ENCODE measurements at places on chromosomes 1 and 21. TPM values are rescaled to one million over a fixed set of nuclear protein-coding genes. Genes with fewer than 3 reads are reported as not detected.

DNA sequence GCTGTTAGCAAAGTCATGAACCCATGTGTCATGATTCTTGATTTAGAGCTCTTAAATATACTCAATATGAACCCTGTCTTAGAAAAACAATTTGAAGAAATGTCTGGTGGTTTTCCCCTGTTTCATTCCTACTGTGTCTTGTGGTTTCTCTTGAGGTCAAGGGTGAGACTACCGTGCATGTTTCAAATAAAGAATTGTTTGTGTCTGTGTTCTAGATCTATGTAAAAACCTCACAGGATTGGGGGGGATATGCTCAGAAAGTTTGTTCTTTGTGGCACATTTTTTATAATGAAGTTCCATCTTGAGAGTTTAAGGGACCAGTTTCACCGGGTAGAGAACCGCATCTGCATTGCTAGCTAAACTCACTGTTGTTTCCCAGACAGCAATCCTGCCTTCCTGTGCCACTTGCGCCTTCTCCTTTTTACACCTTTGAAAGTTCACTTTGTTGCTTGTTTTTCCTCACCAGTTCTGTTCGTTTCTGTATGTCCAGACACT, 30.9 kb upstream of the CACYBP start:
- DNase-seq: no peak
- H3K27ac ChIP-seq: no peak overlapping the region
- no peaks in the 10 kb centered on the region for H3K36me3 ChIP-seq
- peaks cover 26% of the 10 kb centered on the region for H3K4me1 ChIP-seq
- H3K4me3 ChIP-seq: no peak overlapping the region

- peak overlapping the region; percentile 18 for H3K27ac ChIP-seq
- H3K4me1 ChIP-seq: peaks cover 24% of the 10 kb centered on the region
- H3K4me3 ChIP-seq: no peak overlapping the region
- no peak for DNase-seq
- peaks cover 4% of the 10 kb centered on the region for H3K36me3 ChIP-seq
These were observed 12.9 kb downstream of the MYOG start for GRCh38 chr1:203072911-203073310.

DNA sequence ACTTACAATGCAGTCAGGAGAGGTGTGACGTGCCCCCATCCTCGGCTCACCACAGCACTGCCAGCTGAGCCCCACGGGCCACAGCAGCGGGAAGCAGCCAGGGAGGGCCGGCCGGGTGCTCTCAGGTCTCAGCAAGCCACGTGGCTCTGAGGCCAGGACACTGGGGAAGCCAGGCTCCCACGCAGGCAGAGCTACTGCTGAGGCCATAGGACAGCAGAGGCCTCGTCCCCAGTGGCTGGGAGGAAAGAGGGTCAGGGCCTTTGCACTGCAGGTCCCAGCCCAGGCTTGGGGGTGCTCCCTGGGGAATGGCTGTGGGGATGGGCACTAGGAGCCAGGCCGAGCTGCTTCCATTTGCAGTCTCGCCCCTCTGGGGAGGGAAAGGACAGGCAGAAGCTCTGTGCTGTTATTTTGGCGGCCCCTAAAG, 5.8 kb downstream of the LRRC47 start:
- H3K27ac ChIP-seq: no peak overlapping the region
- no peaks in the 10 kb centered on the region for H3K27me3 ChIP-seq
- H3K36me3 ChIP-seq: peaks cover 18% of the 10 kb centered on the region
- no peak overlapping the region for H3K4me3 ChIP-seq
- DNase-seq: no peak

DNA sequence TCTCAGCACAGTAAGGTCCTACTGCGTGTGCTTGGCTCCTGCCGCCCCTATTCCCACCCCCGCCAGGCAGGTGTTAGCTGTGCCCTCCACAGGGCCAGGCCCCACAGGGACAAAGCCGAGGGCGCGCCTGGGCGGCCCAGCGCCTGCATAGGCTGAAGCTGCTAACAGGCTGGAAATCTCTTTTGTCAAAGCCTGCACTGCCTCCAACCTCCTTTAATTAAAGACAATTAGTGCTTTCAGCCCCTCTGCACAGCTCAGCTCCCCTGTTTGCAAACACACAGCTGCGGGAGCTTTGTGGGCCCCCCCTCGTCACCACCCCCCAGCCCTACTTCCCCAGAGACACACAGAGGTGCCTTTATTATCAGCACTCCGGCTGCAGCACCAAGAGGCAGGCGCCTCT, 95.9 kb downstream of the EPHB2 start:
- no peak overlapping the region for H3K4me3 ChIP-seq
- DNase-seq: no peak
- H3K27me3 ChIP-seq: no peaks in the 10 kb centered on the region
- no peak overlapping the region for H3K27ac ChIP-seq
- no peaks in the 10 kb centered on the region for H3K36me3 ChIP-seq

DNA sequence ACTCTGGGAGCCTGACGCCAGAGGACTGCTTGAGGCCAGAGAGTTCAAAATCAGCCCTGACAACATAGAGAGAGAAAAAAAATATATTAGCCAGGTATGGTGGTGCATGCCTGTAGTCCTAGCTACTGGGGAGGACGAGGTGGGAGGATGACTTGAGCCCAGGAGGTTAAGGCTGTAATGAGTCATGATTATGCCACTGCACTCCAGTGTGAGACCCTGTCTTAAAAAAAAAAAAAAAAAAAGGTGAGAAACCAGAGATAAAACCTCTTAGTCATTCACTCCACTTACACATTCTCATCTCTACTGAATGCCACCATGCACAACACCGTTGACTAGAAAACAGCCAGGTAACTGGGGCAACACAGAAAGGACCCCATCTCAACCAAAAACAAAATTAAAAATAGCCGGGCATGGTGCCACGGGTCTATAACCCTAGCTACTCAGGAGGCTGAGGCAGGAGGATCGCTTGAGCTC, 178.1 kb downstream of the SLC45A1 start:
- H3K27me3 ChIP-seq: no peaks in the 10 kb centered on the region
- no peak for DNase-seq
- H3K36me3 ChIP-seq: no peaks in the 10 kb centered on the region
- peaks cover 51% of the 10 kb centered on the region for H3K4me1 ChIP-seq

- no peaks in the 10 kb centered on the region for H3K4me1 ChIP-seq
- DNase-seq: no peak
- no peak overlapping the region for H3K27ac ChIP-seq
- no peaks in the 10 kb centered on the region for H3K36me3 ChIP-seq
These were observed 223.0 kb downstream of the PTBP2 start for GRCh38 chr1:96944432-96945092.

- H3K36me3 ChIP-seq: peaks cover 5% of the 10 kb centered on the region
- H3K4me3 ChIP-seq: no peak overlapping the region
- no peaks in the 10 kb centered on the region for H3K4me1 ChIP-seq
- no peak overlapping the region for H3K27ac ChIP-seq
- H3K27me3 ChIP-seq: no peaks in the 10 kb centered on the region
These were observed 40.3 kb downstream of the MYSM1 start for GRCh38 chr1:58659516-58659915.

DNA sequence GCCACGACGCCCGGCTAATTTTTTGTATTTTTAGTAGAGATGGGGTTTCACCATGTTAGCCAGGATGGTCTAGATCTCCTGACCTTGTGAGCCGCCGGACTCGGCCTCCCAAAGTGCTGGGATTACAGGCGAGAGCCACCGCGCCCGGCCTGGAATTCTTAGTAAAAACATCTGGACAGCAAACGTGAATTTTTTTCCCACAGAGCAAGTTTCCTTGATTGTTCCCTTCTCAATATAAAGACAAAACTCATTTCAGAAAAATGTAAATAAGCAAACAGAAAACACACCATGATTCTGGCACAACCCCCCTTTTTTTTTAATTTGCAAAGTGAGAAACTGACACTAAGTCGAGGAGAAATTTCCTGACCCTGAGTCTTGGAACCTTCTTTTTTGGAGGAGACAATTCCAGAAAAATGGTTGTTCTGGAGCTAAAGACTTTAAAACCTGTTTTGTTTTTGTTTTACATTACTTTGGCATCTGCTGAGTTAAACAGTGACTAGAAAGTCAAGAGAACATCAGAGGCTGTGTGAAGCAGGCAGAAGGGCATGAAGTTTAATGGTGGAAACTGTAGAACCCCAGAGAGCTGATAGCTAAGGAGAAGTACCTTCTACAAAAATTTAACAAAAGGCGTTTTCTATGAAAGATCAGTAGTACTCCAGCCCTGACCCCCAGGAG, 10.3 kb upstream of the HMGCS2 start:
- H3K36me3 ChIP-seq: no peaks in the 10 kb centered on the region
- H3K4me3 ChIP-seq: no peak overlapping the region
- H3K27ac ChIP-seq: no peak overlapping the region
- DNase-seq: no peak

DNA sequence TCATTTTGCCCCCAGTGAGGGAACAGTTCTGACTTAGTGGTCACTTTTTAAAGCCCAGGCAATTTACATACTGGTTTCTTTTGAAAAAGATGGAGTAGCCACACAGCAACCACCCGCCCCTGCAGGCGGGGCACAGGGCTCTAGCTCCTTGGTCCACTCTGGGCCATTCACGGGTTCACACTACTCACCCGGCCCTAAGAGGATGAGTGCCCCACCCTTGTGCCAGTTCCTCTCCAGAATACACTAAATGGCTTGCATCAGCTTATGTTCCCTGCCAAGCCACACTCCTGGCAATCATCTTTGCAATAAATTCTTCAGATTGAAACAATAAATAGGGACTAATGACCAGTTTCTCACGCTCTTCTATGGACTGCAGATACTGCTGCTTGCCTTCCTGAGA, 15.7 kb upstream of the ATP13A2 start:
- H3K4me3 ChIP-seq: no peak overlapping the region
- DNase-seq: no peak
- no peaks in the 10 kb centered on the region for H3K27me3 ChIP-seq
- H3K36me3 ChIP-seq: peaks cover 9% of the 10 kb centered on the region
- no peak overlapping the region for H3K27ac ChIP-seq

DNA sequence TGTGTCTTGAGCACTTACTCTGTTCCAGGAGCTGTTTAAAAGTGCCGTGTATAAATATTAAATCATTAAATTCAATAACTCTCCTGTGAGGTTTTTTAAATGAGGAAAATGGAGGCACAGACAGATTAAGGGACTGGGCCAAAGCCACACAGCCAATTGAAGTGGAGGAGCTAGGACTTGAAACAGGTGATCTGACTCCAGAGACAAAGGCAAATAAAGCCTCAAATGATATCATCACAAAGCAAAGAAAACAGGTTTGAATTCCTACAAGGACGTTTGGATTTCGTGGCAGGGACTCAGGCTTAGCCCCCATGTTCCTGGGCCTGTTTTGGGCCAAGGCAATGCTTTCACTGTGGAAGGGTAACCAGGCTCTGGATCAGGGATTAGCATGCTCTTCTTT, 45.2 kb upstream of the DMBX1 start:
- peaks cover 16% of the 10 kb centered on the region for H3K27me3 ChIP-seq
- no peak overlapping the region for H3K4me3 ChIP-seq
- no peaks in the 10 kb centered on the region for H3K36me3 ChIP-seq
- H3K27ac ChIP-seq: no peak overlapping the region
- H3K4me1 ChIP-seq: no peaks in the 10 kb centered on the region
- DNase-seq: no peak

DNA sequence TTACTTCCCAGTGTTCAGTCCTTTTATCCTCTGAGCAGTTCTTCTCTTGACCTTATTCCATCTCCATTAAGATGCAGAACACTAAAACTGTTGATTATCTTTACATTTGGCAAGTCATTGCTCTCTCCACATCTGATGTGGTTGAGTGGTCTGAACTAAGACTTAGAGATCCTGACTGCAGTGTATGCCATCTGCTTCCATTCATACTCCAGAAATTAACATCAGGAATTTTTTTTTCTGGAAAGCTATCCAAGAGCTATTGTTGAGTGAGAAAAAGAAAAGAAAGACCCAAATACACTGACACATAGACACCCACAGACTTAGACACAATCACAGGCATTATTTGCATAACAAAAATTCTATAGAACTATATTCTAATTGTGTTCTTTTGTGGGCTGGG, 3.7 kb upstream of the TRIM62 start:
- no peaks in the 10 kb centered on the region for H3K27me3 ChIP-seq
- H3K27ac ChIP-seq: no peak overlapping the region
- peaks cover 8% of the 10 kb centered on the region for H3K4me1 ChIP-seq
- no peaks in the 10 kb centered on the region for H3K36me3 ChIP-seq

- H3K4me3 ChIP-seq: no peak overlapping the region
- H3K27ac ChIP-seq: no peak overlapping the region
- DNase-seq: no peak
These were observed 57.0 kb downstream of the SPATA46 start for GRCh38 chr1:162319493-162320175.

- no peaks in the 10 kb centered on the region for H3K36me3 ChIP-seq
- no peak overlapping the region for H3K4me3 ChIP-seq
- H3K27me3 ChIP-seq: no peaks in the 10 kb centered on the region
- no peaks in the 10 kb centered on the region for H3K4me1 ChIP-seq
- DNase-seq: no peak
These were observed 372.5 kb upstream of the ST6GALNAC5 start for GRCh38 chr1:76494807-76495206.

GRCh38 chr1:53077599-53077965, 15.6 kb downstream of the PODN start:
- H3K4me3 ChIP-seq: no peak overlapping the region
- H3K36me3 ChIP-seq: no peaks in the 10 kb centered on the region
- no peaks in the 10 kb centered on the region for H3K4me1 ChIP-seq
- no peak overlapping the region for H3K27ac ChIP-seq
- DNase-seq: no peak

GRCh38 chr1:117143172-117143571, 21.6 kb upstream of the TRIM45 start:
- no peaks in the 10 kb centered on the region for H3K27me3 ChIP-seq
- H3K27ac ChIP-seq: no peak overlapping the region
- no peak overlapping the region for H3K4me3 ChIP-seq
- peaks cover 18% of the 10 kb centered on the region for H3K4me1 ChIP-seq

DNA sequence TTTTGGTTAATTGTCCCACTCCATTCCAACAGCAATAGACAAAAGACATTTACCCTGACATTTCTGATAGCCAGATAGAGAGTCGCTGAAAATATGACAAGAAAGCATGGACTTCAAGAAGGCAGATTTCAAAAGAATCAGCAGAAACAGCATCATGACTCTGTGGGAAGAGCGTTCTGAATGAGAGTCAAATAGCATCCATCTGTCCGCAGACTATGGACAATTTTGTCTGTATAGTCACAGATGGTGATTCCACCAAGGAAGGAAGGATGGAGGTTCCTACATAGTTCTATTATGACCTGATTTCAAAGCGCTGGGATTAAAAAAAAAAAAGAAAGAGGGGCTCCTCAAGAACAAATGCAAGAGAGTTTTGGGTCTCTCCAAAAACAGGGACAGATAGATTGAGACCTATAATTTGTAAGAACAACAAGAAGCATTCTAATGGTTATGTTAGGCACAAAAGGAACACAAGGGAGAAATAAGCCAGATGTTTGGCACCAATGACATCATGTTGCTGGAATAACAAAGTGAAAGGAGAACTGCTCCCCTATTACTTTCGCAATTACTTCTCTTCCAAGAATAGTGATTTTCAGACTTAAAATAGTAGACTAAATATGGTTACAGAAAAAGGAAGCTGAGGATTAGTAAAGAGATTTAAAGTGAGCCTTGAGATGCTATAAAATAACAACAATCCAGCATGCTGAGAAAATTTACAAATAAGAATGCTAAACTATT, 28.5 kb downstream of the NIBAN1 start:
- no peaks in the 10 kb centered on the region for H3K27me3 ChIP-seq
- no peak overlapping the region for H3K4me3 ChIP-seq
- no peaks in the 10 kb centered on the region for H3K4me1 ChIP-seq
- H3K27ac ChIP-seq: peak overlapping the region; percentile 46
- no peak for DNase-seq

MEX3A gene
- total RNA-seq: not detected

PODN gene
- total RNA-seq: 10.2 TPM

OR6K3 gene
- not detected for total RNA-seq

DMRTA2 gene
- not detected for total RNA-seq

ZNF593OS gene
- total RNA-seq: 0.66 TPM

KIF26B gene
- 0.10 TPM for total RNA-seq

CDA gene
- total RNA-seq: 1.7 TPM

DPT gene
- total RNA-seq: 16.4 TPM

CELA2B gene
- not detected for total RNA-seq

PRRX1 gene
- total RNA-seq: 48.3 TPM
